ENCODE measurements at places on chromosomes 11 and 22. TPM values are rescaled to one million over a fixed set of nuclear protein-coding genes. Genes with fewer than 3 reads are reported as not detected.
A peak's percentile ranks its signal among the peaks of the same experiment; 100 is the strongest.

DNA sequence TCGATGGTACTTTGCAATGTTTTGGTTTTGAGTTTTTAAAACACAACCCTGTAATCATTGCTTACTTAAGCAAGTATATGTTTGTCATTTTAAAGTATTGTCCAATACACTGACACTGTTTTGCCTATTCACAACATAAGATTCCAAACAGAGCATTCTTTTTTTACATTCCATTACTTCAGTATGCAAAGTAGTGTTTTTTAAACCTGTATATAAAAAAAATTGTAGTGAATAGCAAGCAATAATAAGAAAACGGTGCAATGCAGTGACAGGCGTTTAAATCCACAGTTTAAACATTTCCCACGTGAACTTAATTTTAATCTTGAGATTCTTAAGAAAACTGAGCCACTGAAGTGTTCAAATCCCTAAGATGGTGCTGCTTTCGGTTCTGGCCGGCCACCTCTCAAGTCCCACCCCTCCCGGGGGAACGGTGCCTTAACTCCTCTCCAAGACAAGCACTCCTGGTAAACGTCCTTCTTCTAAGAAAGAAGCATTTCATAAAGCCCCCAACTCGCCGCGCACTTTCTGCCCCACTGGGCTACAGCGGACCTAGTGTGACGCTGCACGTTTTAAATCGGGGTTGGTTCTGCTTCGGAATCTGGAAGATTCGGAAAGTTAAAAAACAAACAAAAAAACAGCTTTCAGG, 2.9 kb downstream of the PGR start:
- no peak for DNase-seq

- DNase-seq: peak; percentile 88
Observed at GRCh38 chr11:86486261-86487030, 111.8 kb downstream of the CCDC81 start.

- no peak for DNase-seq
Observed at GRCh38 chr11:90465553-90465952, 242.7 kb upstream of the CHORDC1 start.

- DNase-seq: peak; percentile 73
Observed at GRCh38 chr11:125512106-125512505, 16.0 kb upstream of the FEZ1 start.

- no peak for DNase-seq
Observed at GRCh38 chr11:120331301-120331996, 4.8 kb upstream of the ARHGEF12 start.

DNA sequence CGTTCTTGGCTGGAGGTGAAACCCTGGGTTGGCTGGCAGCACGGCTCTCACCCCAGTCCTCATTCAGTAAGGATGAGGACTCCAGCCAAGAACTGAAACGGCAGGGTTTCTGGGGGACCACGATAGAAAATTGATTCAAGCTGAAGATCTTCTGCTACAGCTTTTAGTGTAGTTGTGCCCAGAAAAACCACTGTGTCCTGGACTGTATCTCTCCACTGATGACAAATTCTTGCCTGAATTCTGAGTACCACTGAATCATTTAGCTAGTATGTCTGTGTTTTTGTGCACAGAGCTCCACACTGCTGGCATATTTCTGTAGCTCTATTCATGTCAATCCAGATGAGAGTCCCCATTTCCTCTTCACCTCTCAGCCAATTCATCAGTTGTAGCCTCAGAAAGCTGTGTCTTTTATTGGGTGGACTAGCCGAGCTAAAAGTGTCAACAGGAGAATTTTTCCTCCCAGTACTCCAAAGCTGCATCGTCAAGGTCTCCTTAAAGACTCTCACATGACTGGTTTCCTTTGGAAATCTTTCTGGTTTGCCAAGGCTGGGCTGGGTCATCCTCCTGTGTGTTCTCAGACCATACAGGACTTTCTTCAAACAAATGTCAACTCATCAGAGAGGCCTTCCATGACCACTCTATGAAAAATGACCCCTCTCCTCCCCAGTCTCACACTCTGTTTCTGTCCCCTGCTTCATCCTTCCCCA, 144.6 kb downstream of the LDLRAD3 start:
- DNase-seq: no peak

- no peak for DNase-seq
Observed at GRCh38 chr11:44221456-44221855, 88.5 kb downstream of the ALX4 start.

DNA sequence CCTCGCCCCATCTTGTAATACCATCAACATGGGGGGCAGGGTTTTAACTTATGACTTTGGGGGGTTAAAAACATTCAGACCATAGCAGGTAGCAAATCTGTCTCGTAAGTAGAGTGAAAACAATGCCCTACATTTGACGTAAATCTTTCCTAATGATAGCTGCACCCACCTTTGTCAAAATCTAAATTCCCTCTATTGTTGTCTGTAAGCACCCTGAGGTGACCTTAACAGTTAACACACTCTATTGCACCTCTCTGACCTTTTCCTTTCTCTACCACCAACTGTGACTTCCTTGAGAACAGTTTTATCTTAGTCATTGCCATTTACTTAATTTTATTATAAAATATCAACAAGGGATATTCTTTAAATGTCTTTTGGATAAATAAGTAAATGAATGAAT, 1024.9 kb upstream of the CNTN5 start:
- no peak for DNase-seq

DNA sequence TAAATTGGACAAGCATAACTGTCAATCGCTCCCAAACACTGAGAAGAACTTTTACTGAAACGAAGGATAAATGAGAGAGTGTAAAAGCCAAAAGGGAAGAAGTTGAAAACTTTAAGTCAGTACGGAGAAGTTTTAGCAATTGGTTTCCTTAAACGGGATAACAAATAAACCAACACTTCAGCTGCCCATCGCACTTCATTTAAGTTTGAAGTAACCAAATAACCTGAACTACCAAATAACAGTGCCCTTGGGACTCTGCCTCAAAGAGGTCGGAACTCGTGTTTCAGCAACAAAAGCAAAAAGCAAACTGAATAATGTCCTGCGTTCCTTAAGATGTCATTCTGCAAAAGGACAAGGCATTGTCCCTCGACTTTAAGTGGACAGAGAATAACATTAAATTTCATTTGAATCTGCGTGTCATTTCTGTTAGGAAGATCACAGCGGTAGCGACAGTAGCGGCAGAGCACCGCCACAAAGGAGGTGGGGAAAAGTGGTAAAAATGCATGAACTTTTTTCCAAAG, 127.0 kb upstream of the C11orf58 start:
- DNase-seq: no peak

DNA sequence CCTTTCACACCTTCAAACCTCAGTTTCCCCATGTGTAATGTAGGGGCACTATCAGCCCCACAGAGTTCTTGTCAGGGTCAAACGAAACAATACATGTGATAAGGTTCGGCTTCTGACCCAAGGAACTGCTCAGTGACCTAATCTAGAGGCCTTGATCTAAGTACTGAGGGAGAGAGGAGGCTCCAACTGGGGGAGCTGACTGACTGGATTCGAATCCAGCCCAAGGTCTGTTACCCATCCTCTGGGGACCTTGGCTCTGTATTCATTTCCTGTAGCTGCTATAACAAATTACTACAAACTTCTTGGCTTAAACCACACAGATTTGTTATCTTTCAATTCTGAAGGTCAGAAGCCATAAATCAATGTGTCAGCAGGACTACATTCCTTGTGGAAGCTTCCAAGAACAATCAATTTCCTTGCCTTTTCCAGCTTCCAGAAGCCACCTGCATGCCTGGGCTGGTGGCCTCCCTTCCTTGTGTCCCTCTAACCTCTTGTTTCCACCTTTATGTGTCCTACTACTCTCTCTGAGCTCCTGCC, 10.7 kb upstream of the ANAPC15 start:
- DNase-seq: no peak

GRCh38 chr11:128284634-128285033, 302.7 kb downstream of the ETS1 start:
- no peak for DNase-seq

- no peak for DNase-seq
Observed at GRCh38 chr11:68432874-68433273, 27.7 kb upstream of the PPP6R3 start.

DNA sequence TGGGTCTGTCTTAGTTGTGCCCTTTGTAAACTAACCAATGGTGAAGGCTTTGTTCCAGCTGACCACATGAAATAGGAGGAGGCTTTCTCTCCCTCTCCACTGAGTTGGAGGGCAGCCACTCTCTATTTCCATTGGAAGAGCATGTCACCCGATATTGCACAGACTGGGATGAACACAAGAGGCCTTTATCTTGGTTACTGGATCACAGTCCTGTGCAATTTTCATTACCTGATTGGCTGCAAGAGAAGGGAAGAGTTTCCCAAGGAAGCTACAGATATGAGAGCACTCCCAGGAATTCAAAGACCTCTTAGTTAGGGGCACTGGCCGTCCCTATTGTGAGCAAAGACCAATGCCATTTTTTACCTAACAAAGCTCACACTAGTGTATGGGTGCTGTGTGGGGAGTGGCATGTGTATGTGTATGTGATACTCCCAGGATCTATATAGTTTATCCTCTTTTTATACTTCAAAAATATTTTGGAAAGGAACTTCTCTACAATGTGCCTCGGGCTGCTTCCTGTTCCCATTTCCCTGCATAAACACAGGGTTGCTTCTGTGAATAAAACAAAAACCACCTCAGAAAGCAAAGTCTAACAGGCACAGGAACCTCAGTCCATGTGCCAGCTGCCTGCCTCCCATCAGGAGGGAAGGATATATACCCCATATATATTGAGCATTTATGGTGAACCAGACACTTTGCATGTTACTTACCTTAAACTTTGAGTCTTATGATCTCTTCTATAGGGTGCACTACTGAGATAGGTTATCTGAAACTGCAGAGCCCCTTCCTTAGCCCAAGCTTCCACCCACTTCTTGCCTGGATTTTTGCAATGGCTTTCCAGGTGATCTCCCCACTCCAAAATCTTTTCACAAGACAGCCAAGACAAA, 126.5 kb downstream of the RASSF10 start:
- DNase-seq: no peak

DNA sequence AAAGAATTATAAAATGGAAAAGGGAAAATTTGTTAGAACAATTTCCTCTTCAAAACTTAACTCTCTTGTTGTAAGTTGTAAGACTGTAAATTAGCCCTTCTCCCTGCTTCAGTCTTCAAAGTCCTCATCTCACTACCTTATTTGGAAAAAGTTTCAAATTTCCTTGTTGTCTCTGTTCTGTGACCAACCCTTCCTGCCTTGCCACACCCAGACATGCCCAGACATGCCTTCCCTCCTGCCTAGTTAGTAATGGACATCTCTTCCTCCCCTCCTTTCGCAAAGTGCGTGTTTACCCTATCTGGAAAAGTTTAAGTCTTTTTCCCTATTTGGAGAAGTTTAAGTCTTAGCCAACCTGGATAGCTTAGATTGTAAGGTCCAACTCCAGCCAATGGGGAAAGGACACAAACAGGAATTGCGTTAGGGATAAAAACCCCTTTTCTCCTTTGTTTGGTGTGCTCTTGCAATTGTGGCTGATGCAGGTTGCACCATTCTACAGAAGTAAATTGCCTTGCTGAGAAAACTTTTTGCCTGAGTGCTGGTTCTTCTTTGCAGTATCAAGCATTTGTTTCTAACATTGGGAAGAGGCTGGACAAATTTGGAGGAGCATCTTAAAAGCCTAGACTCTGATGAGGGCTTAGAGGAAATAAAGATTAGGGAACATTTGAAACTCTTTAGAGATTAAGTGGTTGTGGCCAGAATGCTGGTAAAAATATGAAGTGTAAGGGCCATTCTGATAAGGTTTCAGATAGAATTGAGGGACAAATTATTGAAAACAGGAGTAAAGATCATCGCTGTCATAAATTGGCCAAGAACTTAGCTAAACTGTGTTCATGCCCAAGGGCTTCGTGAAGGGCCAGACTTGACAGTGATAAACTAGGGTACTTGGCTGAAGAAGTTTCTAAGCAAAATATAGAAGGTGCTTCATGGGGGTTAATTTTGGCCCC, 15.4 kb downstream of the OR52K2 start:
- DNase-seq: no peak

- no peak for DNase-seq
Observed at GRCh38 chr11:121437018-121437685, 15.0 kb upstream of the SORL1 start.

DNA sequence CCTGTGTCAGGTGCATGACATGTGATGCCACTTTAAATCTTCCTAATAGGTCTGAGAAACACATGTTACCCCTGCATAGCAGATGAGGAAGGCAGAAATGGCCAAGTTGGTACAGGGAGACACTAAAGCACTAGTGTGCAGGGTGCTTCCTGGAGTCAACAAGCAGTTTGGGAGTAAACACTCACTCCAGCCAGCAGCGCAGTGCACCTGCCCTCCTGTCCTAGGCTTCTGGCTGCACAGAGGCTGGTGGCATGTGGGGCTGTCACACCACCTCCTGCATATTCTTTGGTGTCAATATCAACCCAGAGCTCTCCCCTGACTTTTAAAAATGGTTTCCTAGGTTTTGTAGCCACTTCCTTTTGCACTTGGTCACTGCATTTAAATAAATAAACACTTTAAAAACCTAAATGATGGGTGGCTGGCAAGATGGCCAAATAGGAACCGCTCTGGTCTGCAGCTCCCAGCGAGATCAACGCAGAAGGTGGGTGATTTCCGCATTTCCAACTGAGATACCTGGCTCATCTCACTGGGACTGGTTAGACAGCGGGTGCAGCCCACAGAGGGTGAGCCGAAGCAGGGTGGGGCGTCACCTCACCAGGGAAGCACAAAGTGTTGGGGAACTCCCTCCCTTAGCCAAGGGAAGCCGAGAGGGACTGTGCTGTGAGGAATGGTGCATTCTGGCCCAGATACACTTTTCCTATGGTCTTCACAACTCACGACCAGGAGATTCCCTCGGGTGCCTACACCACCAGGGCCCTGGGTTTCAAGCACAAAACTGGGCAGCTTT, 33.5 kb downstream of the GAB4 start:
- no peak for DNase-seq

DNA sequence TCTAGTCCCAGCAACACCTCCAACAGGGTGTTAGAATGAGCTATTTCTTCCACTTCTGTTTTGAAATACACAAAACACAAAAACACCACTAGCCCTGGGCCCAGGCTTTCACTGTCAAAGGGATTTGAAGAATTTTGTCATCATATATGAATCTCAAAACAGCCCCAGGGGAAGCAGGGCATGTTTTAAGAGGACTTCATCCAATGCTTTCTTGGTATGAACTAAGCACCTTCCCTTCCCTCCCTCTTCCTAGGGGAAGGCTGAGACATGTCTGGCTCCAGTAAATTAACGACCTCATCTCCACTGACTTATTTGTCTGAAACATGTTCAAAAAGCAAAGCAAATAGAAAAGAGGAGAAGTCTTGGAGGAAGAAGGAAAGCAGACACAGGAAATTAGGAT, 75.7 kb upstream of the INCENP start:
- no peak for DNase-seq

- DNase-seq: no peak
Observed at GRCh38 chr11:67419325-67420049, 4.0 kb downstream of the CARNS1 start.

DNA sequence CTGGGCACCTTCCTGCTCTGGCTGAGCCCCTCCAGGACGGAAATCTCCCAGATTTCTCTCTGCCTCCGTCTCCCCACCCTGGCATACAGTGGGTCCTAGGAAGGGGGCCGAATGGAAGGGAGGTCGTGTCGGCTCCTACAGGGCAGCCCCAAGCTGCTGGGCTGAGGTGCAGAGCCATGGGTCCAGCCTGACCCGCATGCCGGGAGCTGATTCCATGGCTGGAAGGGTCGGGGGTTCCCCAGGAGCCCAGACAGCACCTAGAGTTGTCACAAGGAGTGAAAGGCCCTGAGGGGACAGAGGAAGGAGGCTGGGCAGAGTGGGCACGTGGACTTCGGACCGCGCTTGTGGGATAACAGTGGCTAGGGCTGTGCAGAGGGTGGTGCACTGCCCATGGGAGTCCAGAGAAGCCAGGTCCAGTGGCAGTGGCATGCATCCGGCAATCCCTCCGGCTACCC, 16.5 kb downstream of the CCND1 start:
- DNase-seq: peak; percentile 46

Gene DMC1
- 11.5 TPM for total RNA-seq

Gene TOP3B
- total RNA-seq: 45.3 TPM

Gene PANX2
- total RNA-seq: 3.0 TPM

Gene FLRT1
- not detected for total RNA-seq

Measured in natural killer cell treated with Interleukin-12 subunit alpha and Interleukin-12 subunit beta and Interleukin-15 and Interleukin-18, amount 100 ng/mL, for 72 hours (primary cell).